AG10803 (cell line): ENCODE measurements at places on chromosomes 16 and 17.

GRCh38 chr17:34365340-34365739, 2.3 kb upstream of the CCL1 start:
- no peak for DNase-seq

GRCh38 chr16:15708096-15708495, 58.1 kb downstream of the NDE1 start:
- no peak for DNase-seq

DNA sequence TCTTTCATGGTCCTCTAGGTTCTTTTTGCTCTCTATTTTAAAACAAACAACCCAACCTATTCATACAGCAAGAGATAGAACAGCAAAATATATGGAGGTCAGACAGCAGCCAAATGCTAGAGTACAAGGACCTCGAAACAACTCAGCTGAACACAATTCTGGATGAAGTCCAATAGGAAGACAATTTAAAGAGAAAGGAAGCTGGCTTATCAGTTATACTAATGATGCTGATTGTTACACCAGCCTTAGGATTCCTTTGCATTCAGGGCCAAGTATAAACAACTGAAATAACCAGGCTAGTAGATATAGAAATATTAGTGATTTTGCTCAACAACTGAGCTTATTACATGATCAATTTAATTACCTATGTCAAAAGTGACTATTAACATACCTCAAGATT, 2.5 kb downstream of the SSH2 start:
- DNase-seq: no peak

DNA sequence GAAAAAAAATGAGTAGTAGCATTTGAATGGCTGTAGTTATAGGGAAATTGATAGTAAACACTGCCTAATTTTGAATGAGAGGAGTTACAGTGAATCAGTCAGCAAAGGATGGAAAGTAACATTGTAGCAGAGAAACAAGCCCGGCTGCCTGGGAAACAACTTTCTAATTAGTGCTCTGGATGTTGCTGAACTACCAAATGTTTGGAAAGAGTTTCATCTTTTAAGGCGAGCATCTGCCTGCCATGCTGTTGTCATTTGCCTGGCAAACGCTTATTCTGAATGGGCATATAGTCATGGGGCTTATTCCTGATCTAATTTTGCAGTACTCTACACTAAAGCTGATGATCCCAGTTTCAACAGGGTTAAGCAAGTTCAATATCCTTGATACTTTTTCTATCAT, 138.6 kb downstream of the CDH11 start:
- peak; percentile 71 for DNase-seq

GRCh38 chr17:47744168-47745036, 11.4 kb downstream of the TBX21 start:
- no peak for DNase-seq

DNA sequence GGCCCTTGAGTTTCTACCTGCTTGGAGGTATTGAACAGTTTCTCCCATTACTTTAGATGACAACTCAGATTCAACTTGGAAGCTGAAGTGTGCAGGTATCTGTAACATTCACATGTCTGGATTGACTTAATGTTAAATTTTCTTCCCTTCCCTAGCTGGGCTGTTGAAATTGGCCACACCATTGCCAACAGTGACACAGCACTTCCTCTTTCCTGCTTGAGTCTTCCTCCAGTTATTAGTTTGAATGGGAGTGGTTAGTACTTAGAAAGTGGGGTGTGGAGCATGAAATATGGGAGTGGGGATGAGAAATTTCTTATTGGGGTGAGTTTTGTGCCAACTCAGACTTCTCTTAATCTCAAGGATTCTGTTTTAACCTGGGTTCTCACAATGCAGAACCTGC, 454.9 kb downstream of the KCNJ2 start:
- DNase-seq: no peak

DNA sequence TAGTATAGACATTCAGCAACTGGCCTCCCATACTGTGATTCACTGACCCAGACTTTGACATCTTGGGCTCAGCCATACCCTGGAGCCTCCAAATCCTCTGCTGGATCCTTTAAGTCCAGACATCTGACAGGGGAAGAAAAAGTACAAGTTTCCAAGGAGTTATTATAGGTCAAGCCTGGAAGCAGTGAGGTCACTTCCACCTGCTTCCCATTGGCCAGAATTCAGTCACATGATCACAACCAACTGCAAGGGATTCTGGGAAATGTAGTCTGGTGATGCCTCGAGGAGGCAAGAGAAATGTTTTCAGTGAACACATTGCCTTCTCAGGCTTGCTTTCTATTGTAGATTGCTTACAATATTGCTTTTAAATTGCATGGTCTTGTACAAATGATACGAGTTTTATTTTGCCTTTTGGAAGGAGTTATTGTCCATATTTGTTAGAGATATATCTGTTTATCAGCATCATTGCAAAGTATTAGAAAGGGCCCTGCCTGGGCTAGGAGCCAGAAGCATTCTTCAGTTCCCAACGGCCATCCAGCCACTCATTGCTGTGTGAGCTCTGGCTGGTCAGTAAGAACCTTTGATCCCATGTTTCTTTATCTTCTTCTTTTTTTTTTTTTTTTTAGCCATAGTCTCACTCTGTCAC, 696.9 kb downstream of the WWOX start:
- no peak for DNase-seq

GRCh38 chr16:57297856-57298255, 13.4 kb upstream of the PLLP start:
- no peak for DNase-seq

DNA sequence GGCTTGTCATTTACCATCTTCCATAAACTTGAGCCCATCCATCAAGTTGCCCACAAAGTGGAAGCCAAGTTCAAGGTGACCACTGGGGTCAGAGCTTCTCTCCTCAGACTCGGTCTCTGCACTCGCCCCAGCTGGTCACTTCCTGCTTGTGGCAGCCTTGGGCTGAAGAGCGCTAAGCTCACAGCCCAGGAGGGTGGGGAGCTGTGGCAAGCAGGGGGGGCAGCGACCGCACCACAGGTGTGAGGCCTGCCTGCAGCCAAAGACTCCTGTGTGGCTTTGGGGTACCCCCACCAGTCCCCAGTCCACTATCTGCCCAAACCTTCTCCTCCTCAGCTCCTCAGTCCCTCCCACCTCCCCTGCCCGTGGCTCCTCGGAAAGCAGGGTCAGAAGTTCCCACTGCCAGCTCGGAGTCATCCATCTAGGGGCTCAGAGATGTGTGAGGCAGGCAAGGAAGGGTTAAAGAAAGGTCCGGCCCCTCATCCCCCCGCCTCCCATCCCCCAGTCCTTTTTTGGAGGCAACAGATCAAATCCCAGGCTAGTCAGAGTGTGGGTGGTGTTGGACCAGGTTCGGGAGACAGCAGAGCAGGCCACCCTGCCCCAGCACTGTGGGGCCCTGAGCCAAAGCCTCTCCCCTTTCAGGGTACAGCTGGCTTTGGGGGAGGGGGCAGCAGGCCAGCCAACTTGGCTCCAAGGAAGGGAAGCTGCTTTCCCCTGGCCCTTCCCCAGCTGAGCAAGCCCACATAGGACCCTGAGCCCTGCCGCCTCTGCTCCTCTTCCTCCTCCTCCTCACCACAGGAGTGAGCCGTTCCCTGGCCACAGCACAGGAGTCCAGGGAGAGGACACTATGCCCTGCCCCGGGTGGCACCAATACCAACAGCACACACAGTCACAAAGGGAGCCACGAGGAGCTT, 3.2 kb downstream of the CSF3 start:
- DNase-seq: peak; percentile 10

GRCh38 chr17:70318051-70318450, 148.7 kb downstream of the KCNJ2 start:
- DNase-seq: peak; percentile 51

DNA sequence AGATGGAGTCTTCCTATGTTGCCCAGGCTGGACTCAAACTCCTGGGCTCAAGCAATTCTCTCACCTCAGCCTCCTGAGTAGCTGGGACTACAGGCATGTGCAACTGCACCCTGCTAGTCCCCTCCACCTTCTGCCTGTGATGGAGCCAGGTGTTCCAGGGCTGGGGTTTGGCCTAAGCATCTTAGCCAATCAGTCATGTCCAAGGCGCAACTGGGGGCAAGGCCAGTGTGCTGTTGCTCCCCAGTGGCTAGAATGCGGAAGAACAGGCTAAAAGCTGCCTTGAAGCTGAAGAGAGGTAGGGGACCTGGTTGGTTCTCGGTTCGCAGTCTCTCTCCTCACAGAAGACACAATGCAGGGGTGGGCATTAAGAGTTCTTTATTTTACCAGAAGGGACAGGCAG, 18.6 kb downstream of the FLOT2 start:
- peak; percentile 32 for DNase-seq

- no peak for DNase-seq
Observed at GRCh38 chr17:66379996-66380395, 77.6 kb downstream of the PRKCA start.

DNA sequence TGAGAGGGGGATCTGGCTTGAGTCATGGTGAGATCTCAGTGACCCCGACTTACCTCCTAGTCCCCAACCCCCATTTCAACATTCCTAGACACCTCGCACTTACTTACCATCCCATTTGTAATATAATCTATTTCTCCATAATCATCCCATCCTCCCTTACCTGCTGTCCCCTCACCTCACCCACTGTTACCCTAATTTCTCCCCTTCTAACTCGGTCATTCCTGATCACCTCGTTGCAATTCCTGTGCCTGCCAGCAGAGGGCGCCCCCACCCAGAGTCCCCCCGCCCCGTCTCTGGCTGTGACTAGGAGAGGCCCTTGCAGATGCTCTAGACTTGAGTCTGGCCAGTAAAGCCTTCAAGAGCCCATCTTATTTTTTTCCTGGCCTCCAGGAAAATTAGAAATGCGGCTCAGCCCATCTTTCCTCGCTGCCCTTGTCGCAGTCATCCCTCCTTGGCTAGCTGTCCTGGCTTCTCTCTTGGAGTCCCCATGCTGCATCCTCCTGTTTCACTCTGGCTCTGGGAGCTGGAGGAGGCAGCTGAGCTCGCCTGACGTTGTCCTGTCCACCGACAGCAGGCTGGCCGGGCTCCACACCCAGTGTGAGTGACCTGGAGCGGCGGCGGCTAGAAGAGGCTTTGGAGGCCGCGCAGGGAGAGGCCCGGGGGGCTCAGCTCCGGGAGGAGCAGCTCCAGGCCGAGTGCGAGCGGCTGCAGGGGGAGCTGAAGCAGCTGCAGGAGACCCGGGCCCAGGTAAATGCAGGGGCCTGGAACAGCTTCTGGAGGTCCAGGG, 5.0 kb downstream of the TBKBP1 start:
- DNase-seq: peak; percentile 37

GRCh38 chr16:84810518-84811273, 9.1 kb upstream of the CRISPLD2 start:
- peak; percentile 85 for DNase-seq

- DNase-seq: no peak
Observed at GRCh38 chr17:81534157-81535006, 6.2 kb downstream of the FSCN2 start.

- peak; percentile 87 for DNase-seq
Observed at GRCh38 chr17:77420804-77421629, 280.2 kb downstream of the SEC14L1 start.

DNA sequence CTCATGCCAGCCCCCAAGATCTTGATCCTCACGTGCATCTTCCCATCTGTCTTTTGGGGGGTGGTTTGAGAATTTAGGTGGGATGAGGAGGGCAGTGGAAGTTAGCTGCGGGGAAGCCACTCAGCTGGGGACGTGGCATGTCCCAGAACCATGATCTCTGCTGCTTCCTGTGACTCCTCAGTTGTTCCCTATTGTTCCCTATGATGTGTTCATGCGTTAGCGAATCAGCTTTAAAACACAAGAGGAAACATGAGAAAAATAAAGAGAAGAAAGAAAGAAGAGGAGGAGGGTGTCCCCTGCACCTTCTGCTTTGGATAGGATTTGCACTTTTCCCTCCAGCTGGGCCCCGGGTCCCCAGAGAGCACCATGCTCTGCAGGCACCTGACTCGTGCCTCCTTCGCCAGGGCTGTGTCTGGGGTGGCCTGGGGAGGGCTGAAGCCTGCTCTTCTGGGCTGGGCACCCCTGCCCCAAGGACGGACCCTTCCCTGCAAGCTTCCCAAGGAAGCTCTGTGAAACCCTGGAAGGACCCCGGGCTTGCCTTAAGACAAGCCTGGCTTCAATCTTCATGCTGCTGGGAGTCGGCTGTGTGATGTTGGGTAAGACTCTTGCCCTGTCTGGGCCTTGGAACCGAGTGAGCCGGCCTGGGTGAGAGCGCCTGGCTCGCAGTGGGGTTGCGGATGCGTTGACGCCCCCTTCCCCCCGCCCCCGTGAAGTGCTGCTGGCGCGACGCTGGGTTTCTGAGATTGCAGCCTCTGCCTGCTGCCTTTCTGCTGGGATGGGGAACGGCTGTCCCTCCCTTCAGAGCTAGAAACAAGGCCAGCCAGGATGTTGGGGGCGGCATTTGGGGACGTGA, 62.8 kb upstream of the CIBAR2 start:
- DNase-seq: peak; percentile 42

DNA sequence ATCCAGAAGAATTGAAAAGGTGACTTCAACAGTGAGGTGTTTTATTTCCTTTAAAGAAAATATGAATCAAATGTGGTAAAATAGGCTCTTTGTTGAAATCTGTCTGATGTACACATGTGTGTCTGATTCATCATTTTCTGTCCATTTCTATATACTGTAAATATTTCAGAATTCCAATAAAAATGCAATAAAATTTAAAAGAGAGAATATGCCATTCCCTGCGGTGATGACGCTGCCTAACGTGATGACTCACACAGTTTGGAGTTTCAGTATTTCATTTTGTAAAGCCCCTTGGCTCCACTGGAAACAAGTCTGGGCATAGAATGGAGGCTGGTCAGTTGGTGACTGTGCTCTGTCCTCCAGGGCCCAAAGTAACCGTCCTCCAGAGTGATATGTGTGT, 482.5 kb upstream of the CDH5 start:
- no peak for DNase-seq

DNA sequence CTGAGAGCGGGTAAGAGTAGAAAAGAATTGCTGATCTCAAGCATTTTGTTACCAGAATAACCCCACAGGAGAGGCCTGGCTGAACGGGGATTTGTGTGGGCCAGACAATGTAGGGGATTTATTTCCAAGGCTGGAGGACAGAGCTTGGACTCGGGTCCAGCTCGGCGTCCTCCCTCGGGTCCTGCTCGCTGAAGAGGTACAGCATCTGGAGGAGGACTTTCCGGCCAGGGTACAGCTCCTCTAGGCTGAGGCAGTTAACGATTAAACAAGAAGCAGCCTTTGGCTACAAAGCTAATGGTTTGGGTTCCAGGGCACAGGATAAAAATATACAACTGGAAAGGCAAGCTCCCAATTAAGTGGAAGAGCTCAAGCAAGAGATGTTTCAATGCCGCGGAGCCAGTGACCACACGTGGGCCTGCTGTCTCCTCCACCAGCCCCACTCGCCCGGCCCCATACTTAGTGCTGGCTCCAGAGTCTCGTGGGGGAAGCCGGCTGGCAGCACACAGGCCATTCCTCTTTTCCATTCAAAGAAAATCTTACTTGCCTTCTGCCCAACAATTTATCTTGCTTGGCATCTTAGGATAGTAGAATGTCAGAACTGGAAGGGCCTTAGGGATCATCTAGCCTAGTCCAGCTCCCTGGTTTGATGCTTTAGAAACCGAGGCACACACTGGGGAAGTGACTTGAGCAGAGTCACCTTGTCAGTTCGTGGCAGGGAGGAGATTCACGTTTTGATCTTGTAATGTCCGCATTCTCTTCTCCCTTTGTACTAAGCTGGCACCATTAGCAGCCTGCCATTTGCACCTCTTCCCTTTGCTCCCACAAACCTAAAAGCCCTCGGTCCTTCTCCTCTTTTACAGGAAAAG, 85.9 kb upstream of the TBX2 start:
- DNase-seq: no peak

GRCh38 chr17:16991349-16992009, 19.6 kb upstream of the TNFRSF13B start:
- DNase-seq: peak; percentile 68
